Osteoblast (primary cell): ENCODE measurements at places on chromosomes 12 and 14. TPM values are rescaled to one million over a fixed set of nuclear protein-coding genes. Genes with fewer than 3 reads are reported as not detected.

ERP27 gene
- not detected in 2 replicates for total RNA-seq

ESR2 gene
- not detected in 2 replicates for total RNA-seq

LEMD3 gene
- total RNA-seq: 21.5 and 27.5 TPM in 2 replicates

CACNA2D4 gene
- 0.72 and 0.88 TPM in 2 replicates for total RNA-seq

OR6C2 gene
- not detected in 2 replicates for total RNA-seq

PAPLN gene
- total RNA-seq: 5.3 and 5.8 TPM in 2 replicates

LRRK2 gene
- 5.0 and 5.1 TPM in 2 replicates for total RNA-seq

NOXRED1 gene
- total RNA-seq: 0.29 and 0.36 TPM in 2 replicates

CBLN3 gene
- 3.5 and 4.0 TPM in 2 replicates for total RNA-seq

AKAP3 gene
- total RNA-seq: 1.5 and 2.2 TPM in 2 replicates

PTPRO gene
- total RNA-seq: under 0.01 and 0.29 TPM in 2 replicates

PTPN6 gene
- 0.29 and 0.36 TPM in 2 replicates for total RNA-seq

HVCN1 gene
- total RNA-seq: 2.1 and 2.9 TPM in 2 replicates

ITGB7 gene
- 0.88 and 1.1 TPM in 2 replicates for total RNA-seq

CLEC4C gene
- total RNA-seq: not detected in 2 replicates

TAS2R42 gene
- total RNA-seq: not detected in 2 replicates

P2RX2 gene
- total RNA-seq: not detected in 2 replicates

WSCD2 gene
- total RNA-seq: 0.36 TPM in 1 of 2 replicates, not detected in the other

SSPN gene
- total RNA-seq: 9.8 and 18.9 TPM in 2 replicates

RASSF9 gene
- 5.8 and 6.8 TPM in 2 replicates for total RNA-seq

CATSPERB gene
- total RNA-seq: not detected in 2 replicates

CABP1 gene
- not detected in 2 replicates for total RNA-seq

KLRC4 gene
- total RNA-seq: not detected in 2 replicates

FOXA1 gene
- total RNA-seq: 0.36 TPM in 1 of 2 replicates, not detected in the other

NIN gene
- total RNA-seq: 40.2 and 42.4 TPM in 2 replicates

TBX3 gene
- total RNA-seq: 11.9 and 14.1 TPM in 2 replicates

B4GALNT3 gene
- total RNA-seq: 0.29 and 0.36 TPM in 2 replicates

NABP2 gene
- total RNA-seq: 26.8 and 27.4 TPM in 2 replicates

MUCL1 gene
- total RNA-seq: not detected in 2 replicates

GALNT9 gene
- total RNA-seq: 0.36 and 1.2 TPM in 2 replicates

GPD1 gene
- total RNA-seq: under 0.01 TPM in 1 of 2 replicates, not detected in the other

IFNG-AS1 gene
- under 0.01 and 0.29 TPM in 2 replicates for total RNA-seq
